Ecto neural progenitor cell (in vitro differentiated cells): ENCODE measurements at places on chromosomes 13 and 19.
A peak's percentile ranks its signal among the peaks of the same experiment; 100 is the strongest.

DNA sequence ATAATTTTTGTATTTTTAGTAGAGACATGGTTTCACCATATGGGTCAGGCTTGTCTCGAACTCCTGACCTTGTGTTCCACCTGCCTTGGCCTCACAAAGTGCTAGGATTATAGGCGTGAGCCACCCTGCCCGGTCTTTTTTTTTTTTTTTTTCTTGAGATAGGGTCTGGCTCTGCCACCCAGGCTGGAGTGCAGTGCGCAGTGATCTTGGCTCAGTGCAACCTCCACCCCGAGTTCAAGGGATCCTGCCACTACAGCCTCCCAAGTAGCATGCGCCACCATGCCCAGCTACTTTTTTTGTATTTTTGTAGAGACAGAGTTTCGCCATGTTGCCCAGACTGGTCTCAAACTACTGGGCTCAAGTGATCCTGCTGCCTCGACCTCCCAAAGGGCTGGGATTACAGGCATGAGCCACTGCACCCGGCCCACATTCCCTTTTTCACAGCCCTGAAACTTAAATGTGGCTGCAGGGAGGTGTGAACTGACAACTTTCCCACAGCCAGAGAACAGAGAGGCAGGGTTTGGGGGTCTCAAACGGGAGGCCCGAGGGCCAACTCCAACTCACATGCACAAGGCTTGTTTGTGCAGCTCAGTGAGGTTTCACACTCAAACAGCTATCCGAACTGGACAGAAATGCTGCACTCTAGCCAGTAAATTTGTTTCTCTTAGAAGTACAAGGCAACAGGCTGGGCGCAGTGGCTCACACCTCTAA, 4.4 kb upstream of the S1PR5 start:
- DNase-seq, result no peak

DNA sequence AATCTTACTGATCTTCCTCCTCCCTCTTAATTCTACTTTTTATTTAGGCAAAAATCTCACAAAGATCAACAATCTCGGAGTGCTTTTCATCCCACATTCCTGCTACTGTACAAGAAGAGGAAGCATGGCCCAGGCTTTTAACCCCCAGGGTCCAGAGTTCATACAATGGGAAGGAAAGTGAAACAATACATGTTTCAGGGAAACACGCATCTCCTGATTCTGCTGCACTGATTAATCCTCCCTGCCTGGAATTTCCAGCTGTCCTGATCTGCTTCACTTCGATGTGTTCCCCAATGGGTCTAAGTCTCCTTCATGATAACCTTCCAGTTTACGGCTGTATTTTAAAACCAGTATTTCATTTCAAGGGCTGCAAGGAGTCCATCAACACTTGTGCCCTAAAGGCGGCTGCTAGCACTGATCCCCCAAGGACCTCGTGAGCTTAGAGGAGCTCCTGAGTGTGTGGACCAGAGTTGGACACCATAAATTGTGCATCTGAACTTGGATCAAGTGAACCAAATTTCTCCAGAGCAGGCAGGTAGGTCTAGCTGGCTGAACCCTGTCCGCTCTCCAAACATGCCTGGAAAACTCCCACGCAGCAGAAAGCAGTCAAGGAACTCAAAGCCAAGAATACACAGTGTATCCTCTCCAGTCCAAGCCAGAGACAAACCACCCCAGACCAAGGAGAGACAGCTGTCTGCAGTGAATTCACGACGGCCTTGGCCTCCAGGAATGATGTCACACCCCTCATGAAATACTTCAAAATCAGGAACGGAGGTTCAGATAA, 44.3 kb downstream of the COL4A1 start:
- no peak for DNase-seq

DNA sequence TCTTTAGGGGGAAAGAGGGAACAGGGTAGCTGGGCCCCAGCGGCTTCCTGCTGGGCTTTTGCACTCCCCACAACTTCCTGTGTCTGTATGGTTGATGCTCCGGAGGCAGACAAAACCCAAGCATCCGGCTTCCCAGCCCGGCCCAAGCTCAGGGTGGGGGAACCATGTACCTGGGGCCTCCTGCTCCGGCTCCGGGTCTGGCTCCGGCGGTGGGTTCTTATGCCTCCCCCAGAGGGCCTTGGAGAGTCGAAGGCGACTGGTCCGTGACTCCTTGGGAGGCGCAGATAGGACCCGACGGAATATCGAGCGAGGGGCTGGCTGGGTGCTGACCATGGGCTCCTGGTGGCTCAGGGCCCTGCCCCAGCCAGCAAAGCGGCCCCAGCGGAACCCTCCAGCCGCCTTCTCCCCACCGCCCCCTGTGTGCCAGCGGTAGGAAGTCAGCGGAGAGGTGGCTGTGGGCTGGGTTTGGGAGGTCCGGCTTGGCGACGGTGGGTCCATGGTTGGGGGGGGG, 428 bp downstream of the RASAL3 start:
- DNase-seq, result peak; percentile 45

- no peak for DNase-seq
Measured at GRCh38 chr19:33385956-33386355, 12.4 kb downstream of the CEBPG start.

GRCh38 chr13:77518266-77518665, 17.2 kb upstream of the SCEL start:
- no peak for DNase-seq

DNA sequence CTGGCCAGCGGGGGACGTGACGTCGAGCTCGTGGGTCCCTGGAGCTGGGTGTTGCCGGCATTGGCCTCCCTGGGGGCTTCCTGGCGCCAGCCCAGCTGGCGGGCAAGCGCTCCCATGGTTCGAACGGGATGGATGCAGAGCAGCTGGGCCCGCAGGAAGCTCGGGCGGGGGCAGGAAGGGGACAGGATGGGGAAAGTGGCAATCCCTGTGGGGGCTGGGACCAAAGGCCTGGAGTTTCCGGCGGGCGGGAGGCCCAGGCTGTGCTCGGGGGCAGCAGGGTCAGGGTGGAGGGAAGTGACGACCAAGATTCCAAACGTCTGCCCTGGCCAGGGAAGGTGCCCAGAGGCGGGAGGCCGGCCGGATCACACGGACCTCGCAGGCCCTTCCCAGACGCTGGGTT, 19.3 kb downstream of the PALM start:
- DNase-seq, result no peak

DNA sequence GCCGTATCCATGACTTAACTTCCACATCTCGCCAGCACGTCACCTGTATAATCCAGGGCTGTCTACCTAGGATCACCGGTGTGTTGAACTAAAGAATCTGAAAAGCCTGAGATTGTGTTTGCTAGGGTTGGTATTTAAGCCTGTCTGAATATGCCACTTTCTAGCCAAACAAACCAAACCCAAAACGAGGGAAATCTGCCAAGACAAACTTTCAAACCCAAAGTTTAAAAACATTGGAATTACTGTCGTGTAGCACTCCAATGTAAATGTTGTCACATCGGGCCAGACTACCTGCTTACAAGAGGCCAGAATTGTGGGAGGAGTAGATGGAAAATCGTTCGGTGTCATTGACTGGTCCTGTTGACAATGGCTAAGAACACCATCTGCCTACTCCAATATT, 747.8 kb downstream of the EFNB2 start:
- DNase-seq, result no peak

DNA sequence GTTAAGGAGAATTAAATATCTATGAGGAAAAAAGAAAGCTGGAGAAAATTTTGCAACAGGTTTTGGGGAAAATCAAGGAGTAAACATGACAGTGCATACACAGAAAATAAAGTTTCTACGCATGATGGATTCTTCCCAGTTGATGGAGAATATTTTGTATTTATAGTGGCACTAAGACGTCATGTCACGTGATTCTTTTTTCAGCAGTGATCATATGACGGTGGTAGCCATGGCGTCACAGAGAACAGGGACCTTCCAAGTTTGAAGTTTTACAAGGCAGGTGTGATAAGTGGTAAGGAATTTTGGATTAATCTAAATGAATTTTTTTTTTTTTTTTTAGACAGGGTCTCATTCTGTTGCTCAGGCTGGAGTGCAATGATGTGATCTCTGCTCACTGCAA, 8.5 kb downstream of the MBD3L1 start:
- no peak for DNase-seq

DNA sequence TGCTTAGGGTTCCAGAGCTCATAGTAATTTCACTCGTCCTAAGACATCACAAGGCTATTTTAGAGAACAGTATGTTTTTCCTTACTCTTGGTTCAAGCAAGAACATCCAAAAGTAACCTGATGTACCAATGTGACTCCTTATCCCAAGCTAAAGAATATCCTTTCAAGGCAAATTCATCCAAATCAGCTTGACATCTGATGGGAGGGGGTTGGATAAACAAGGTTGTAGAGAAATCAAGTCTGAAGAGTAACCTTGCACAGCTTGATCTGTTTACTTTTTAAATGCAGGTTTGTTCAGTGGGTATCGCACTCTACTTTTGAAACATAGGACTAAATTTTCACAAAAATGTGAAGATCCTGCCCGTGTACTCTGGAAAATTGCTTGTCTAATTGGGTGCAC, 201.2 kb downstream of the GGACT start:
- DNase-seq, result no peak

DNA sequence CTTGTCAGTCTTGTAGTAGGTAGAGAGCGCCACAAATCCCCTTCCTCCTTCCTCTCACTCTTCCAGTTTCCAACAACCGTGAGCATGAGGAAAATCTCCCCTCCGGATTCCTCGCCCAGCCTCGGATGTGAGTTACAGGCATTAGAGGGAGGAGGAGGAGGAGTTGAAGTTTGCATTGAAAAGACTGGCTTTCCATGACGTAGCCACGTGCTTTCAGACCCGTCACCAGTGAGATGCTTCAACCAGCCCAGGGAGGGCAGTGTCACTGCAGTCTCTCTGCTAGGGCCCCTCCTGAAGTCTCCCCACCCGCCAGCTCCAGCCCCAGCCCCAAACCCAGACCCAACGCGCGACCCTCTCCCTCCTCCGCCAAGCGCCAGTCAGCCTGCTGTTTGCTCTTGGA, 442 bp upstream of the FGF14 start:
- peak; percentile 80 for DNase-seq

GRCh38 chr13:57734306-57734705, 102.8 kb downstream of the PCDH17 start:
- no peak for DNase-seq

GRCh38 chr13:114303700-114304327, 10.5 kb upstream of the CHAMP1 start:
- DNase-seq, result no peak

DNA sequence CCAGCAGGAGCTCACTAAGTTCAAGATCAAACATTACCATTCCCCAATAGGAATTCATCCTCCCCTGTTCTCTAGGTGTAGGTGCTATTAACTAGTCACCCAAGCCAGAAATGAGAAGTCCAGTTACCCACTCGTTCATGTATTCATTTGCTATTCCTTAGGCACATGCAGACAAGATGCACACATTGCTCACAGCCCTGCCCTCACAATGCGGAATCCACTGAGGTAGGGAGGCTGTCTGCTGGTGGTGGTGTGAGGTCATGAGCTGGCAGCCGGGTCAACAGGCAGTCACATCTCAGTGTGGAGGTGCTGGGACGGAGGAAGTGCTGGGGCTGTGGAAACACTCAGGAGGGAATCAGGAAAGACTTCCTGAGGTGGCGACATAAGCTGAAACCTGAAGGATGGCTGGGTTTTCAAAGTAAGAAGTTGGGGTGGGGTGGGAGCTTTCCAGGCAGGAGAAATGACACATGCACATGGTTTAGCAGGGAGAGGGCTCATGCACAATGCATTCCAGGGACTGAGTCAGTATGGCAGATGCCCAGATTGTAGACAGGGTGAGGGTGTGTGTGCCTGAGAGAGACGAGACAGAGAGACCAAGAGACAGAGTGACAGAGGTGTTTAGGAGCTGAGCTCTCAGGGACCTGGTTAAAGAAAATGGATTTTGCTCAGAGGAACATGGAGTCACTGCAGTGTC, 117.6 kb downstream of the USP12 start:
- DNase-seq, result no peak

DNA sequence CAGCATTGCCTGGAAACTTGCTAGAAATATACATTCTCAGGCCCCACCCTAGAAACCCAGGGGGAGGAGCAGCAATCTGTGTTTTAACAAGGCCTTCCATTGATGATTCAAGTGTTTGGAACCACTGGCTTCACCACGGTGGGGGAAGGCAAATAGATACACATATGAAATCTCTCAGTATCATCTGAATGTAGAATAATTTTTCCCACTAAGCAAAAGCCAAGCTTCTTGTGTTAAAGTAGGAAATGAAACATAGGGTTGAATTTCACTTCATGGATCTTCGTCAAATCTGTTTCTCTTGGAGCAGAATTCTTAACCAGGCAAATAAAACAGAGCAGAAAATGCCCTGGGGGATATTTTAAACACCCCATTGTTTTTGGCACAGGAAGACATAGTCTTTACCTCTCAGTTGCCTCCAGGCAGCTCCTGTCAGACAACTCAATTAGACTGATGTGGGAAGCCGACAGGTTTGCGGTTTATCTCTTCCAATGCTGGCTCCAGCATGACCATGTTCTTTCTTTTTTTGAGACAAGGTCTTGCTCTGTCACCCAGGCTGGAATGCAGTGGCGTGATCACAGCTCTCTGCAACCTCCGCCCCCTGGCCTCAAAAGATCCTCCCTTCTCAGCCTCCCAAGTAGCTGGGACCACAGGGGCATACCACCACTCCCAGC, 213.0 kb downstream of the FOXO1 start:
- no peak for DNase-seq

- no peak for DNase-seq
Measured at GRCh38 chr19:1135454-1135853, 31.7 kb downstream of the GPX4 start.

DNA sequence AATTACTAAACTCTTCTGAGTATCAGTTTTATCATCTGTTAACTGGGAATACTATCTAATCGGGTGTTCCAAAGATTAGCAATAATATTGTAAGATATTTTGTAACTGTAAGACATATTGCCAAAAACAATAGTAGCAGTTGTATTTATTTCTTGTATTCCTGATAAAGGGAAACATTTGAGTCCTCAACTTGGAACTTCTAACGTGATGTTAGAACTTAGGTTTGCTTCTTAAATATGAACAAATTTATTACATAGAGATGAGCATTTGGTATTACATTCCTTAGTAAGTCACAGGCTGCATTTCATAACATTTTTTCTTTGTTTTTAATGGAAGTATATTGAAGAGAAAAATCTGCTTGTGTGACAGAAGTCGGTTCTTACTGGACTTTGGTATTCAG, 225.3 kb downstream of the NALCN start:
- no peak for DNase-seq

DNA sequence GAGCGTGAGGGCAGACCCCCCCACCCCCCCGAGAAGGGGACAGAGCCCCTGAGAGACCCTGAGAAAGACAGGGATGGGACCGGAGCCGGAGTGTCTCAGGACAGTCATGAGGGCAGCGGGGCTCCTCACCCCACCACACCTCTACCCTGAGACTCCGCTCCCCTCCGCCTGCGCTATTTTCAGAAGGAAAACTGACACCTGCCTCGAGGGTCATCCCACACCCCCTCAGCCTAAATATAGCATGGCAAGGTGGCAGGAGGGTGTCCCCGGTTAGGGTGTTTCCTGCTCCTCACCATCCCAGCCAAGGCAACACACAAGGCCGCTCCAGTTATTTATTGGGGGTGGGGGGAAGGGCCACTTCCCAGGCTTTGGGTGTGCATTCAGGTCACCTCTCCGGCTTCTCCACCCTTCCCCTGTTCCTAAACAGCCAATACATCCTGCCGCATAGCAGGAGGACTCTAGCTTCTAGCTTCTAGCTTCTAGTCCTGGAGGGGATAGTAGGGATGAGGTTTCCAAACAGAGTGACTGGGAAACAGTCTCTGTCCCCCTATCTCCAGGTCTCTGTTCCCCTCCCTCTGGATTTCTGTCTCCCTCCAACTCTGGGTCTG, 1.4 kb upstream of the NTF4 start:
- DNase-seq, result no peak
